ENCODE measurements at places on chromosomes 12 and 14.

DNA sequence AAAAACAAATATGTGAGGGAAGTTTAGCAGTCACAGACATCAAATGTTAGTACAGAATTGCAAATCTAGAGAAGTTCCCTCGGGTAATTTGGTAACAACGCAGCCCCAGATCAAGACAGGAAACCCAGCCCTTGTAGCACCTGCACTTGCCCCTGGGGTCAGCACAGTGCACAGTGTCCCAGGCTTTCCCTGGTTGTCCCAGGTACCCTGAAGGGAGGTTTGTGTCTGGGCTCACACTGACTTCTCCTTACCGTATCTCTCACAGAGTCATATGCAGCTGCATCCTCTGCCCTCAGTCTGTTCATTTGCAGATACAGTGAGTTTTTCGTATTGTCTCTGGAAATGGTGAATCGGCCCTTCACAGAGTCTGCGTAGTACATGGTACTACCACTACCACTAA lies 528.9 kb downstream of the TMEM121 start:
- no peak for DNase-seq

DNA sequence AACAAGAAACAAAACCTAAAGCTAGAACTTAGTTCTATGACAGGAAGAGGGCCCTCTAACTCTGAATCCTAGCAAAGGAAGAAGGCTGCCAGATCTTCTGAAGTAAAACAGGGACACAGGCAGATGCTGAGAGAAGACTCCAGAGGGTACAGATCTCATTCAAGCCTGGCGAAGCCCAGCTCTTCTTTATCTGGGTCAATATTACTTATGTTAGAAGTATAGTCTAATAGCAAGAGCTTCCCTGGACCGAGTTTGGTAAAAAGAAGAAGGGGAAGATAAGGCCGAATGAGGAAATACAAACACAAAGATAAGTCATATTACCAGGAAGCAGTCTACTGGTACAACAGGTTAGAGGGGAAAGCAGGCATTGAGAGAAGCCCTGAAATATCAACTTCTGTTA lies 79.9 kb upstream of the CCDC91 start:
- no peak for DNase-seq

- DNase-seq = no peak
Measured at GRCh38 chr12:123532019-123532418, 1.5 kb downstream of the RILPL1 start.

GRCh38 chr12:1576410-1577241 lies 17.8 kb downstream of the FBXL14 start:
- no peak for DNase-seq

- DNase-seq = no peak
Measured at GRCh38 chr14:33655421-33655820, 295.5 kb downstream of the EGLN3 start.

DNA sequence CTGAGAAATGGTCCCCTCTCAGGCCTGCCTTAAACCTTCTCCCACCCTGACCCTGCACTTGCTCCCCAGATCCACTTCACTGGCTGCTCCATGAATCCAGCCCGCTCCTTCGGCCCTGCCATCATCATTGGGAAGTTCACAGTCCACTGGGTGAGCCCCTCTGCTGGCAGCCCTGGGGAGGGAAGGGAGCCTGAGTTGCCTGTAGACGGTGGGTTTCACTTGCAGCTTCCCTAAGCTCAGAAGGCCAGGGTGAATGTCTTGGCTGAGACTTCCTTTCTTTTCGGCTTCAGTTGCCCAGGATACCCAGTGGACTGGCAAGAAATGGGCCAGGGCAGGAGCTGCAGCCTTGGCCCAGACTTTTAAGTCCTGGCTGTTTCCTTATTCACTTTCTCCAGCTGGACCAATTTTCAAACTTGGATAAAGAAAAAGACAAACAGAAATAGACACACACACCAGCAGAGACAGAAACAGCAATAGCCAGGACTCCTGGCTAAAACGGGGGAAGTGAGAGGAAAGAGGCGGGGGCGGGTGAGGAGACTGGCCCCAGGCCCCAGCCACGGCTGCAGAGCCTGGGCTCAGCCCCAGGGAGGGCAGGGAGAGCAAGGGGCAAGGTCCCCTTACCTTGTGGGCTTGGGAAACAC lies 2.0 kb downstream of the AQP6 start:
- no peak for DNase-seq

DNA sequence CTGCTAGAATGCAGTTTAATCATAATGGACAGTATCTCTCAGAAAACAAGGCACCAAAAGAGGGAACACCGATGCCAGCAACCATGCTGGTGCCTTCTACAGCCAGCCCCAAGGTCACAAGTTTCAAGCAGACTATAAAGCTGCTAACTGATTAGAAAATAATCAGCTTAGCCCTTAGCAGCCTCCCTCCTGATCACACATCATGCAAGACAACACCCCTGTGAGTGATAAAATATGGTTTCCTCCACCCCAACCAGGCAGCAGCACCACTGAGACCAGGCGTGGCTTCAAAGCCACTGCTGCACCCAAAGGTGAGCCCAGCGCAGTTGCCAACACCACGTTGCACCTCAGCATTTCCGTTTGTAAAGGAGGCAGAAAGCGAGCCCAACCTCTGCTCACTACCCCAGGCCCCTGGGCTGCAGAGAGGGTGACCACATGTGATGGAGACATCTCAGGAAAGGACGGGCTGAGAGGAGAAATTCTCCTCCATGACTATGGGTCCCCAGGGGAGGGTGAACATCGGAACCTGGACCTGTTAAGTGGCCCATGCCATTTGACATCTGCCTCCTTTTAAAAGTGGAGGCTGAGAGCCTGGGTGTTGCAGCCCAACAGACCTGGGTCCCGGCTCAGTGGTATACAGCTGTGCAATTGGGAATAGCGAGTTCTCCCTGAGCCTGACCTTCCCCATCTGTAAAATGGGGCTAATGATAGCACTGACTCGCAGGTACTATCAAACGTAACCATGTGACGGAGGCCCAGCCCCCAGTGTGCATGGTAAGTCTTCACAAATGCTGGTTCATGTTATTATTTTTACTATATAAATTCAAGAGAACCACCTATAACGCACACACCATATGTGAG lies 11.5 kb downstream of the ZFP36L1 start:
- DNase-seq = no peak

- no peak for DNase-seq
Measured at GRCh38 chr12:93763746-93764147, 86.6 kb downstream of the CRADD start.

GRCh38 chr12:51386351-51386750 lies 4.9 kb downstream of the GALNT6 start:
- DNase-seq = no peak

GRCh38 chr14:90722590-90722989 lies 93.6 kb downstream of the TTC7B start:
- no peak for DNase-seq

DNA sequence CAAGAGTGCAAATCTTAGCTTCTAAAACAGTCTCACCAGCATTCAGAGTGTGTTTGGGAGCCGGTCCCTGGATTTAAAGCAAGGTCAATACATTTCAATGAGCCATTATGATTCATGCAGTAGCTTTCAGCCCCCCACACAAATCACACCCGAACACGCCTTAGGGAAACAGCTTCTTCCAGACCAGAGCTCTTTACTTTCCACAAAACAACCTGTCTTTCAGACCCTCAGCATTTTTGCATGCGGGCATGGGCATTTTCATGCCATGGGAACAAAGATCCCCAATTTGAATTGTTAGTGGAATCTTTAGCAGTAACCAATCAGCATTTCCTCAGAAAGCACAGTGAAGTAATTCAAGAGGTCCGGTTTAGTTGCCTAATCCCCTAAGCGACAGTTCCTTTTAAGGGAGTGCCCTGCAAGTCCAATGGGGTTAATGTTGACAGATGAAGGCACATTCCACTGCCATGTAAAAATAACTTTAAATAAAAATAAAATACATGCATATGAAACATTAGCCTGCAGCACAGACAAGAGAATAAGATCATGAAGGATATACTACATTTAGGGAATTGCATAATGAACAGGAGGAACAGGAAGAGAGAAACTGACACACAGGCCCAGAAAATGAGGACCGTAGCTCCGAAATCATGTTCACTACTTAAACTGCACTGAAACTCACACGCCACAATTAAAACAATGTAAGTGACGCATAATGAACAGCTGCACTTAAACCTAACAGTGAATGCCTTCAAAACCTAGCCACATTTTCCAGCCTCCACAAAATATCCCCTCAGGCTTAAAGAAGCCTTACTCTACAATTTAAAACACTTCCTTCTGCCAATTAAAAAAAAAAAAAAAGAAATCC lies 4.0 kb downstream of the VPS37B start:
- no peak for DNase-seq

- no peak for DNase-seq
Measured at GRCh38 chr12:49951411-49952240, 1.1 kb downstream of the AQP2 start.

All from left forelimb (tissue), 1 donor.